ENCODE measurements at places on chromosomes 5 and 9.

GRCh38 chr5:10505517-10506095 is 58.3 kb upstream of the ANKRD33B start:
- no peak for DNase-seq

DNA sequence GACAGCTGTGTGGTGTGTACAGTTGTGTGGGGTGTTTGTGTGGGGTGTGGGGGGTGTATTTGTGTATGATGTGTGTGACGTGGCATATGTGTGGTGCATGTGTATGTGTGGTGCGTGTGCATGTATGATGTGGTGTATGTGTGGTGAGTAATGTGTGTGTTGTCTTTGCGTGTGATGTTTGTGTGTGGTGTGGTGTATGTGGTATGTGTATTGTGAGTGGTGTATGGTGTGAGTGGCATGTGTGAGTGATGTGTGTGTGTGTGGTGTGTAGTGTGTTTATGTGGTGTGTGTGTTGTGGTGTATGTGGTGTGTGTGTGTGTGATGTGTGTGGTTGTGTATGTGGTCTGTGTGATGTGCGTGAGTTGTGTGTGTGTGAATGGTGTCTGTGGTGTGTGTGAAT is 191.1 kb downstream of the MELK start:
- DNase-seq, result no peak

- no peak for DNase-seq
These were observed 334.7 kb downstream of the MARCHF11 start for GRCh38 chr5:15844871-15845270.

DNA sequence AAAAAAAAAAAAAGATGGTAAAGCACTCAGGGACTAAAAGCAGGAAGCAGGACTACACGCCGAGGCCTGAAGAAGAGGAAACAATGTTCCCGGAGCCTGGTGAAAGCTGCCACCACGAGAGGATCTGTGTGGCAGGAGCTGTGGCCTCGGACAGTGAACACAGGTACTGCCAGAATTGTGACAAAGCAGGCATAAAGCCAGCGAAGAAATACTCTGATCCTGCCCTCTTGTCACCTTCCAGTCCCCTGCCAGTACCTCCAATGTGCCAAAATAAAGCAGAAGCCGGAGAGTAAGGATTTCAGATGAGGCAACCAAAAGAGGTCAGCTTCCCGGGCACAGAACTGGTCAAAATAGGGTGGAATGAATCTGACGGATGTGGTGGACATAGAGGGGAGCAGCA is 211.5 kb upstream of the TARS1 start:
- no peak for DNase-seq

Data from fibroblast of skin of left biceps (primary cell).